Naive thymus-derived CD8-positive, alpha-beta T cell (primary cell): ENCODE measurements at places on chromosomes 11 and 22. TPM values are rescaled to one million over a fixed set of nuclear protein-coding genes. Genes with fewer than 3 reads are reported as not detected.

DNA sequence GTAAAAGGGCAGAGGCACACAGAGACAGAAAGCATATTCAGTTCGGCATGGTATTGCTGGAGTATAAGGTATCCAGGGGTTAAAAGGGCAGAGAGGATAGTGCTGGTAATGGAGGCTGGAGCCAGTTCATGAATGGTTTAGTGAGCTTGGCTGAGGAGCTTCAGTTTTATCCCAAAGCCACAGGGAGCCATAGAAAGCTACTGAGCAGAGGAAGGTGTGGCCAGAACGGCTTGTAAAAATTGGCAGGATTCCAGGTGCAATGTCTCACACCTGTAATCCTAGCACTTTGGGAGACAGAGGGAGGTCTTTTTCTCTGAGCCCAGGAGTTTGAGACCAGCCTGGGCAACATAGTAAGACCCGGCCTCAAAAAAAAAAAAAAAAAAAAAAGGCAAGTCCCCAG is 186.1 kb downstream of the MYO18B start:
- peaks cover 24% of the 10 kb centered on the region for H3K27me3 ChIP-seq
- no peak overlapping the region for H3K27ac ChIP-seq
- no peaks in the 10 kb centered on the region for H3K4me1 ChIP-seq
- H3K36me3 ChIP-seq, result no peaks in the 10 kb centered on the region

DNA sequence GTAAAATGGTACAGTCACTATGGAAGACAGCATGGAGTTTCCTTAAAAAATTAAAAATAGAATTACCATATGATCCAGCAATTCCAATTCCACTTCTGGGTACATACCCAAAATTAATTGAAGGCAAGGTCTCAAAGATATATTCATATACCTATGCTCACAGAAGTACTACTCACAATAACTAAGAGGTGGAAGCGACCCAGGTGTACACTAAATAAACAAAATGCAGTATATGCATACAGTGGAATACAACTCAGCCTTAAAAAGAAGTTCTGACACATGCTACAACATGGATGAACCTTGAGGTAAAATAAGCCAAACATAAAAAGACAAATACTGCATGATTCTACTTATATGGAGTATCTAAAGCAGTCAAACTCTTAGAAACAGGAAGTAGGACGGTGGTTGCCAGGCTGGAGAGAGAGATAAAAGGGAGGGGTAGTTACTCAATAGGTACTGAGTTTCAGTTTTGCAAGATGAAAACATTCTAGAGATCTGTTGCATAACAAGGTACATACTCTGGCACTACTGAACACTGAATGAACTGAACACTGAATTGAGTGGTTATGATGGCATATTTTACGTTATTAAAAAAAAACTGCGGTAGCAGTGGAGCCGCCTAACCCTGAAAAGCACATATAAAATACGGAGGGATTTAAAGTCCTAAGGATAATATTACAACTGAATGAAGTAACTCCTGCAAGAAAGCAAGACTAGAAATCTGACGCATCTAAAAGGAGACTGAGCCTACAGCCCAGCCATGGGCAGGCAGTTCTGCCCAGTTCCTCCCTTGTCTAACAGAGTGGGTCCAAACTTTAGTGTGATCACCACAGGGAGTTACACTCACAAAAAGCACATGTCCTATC is 12.8 kb downstream of the DGCR2 start:
- H3K4me1 ChIP-seq, result peaks cover 47% of the 10 kb centered on the region
- DNase-seq, result peak; percentile 61
- H3K4me3 ChIP-seq, result peak overlapping the region; percentile 81
- no peaks in the 10 kb centered on the region for H3K27me3 ChIP-seq

DNA sequence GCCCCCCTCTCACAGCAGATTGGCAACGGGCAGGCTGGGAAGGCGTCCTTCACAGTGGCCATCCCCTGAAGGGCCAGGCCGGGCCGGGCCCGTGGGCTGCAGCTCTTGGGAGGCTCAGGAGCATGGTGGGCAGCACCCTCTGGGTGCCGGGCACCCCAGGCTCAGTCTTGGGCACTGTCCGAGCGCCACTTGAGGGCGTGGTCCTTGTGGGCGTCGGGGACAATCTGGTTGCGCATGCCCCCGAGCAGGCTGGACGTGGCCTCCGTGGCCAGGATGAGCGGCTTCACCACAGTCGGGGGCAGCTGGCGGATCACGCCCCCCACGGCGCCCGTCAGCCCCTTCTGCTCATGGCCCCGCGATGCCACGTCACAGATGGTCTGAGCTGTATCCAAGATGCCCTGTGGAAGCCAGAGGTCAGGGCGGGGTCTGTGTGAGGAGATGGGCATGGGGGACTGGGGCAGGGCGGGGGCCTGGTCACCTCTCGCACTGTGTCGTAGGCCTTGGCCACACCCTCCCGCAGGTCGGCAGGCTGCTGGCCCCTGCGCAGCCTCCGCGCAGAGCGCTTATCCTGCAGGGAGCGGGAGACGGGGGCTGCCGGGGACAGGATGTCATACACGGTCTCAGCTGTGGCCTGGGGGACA is 16.5 kb upstream of the EHD1 start:
- H3K36me3 ChIP-seq, result peaks cover 32% of the 10 kb centered on the region
- no peak overlapping the region for H3K4me3 ChIP-seq
- H3K4me1 ChIP-seq, result peaks cover 8% of the 10 kb centered on the region
- no peak overlapping the region for H3K27ac ChIP-seq
- H3K27me3 ChIP-seq, result no peaks in the 10 kb centered on the region
- DNase-seq, result no peak

- no peaks in the 10 kb centered on the region for H3K36me3 ChIP-seq
- H3K27me3 ChIP-seq, result no peaks in the 10 kb centered on the region
- no peak for DNase-seq
- H3K4me1 ChIP-seq, result no peaks in the 10 kb centered on the region
Observed at GRCh38 chr11:110311783-110312579, 15.6 kb upstream of the RDX start.

GRCh38 chr11:31995525-31996094 is 95.3 kb upstream of the RCN1 start:
- no peak for DNase-seq
- H3K4me1 ChIP-seq, result peaks cover 15% of the 10 kb centered on the region
- H3K27me3 ChIP-seq, result peaks cover 24% of the 10 kb centered on the region
- no peak overlapping the region for H3K27ac ChIP-seq
- no peaks in the 10 kb centered on the region for H3K36me3 ChIP-seq

HTR3A gene
- not detected for polyA plus RNA-seq

TREH gene
- polyA plus RNA-seq, result not detected
